ENCODE measurements at places on chromosomes 4 and X.

DNA sequence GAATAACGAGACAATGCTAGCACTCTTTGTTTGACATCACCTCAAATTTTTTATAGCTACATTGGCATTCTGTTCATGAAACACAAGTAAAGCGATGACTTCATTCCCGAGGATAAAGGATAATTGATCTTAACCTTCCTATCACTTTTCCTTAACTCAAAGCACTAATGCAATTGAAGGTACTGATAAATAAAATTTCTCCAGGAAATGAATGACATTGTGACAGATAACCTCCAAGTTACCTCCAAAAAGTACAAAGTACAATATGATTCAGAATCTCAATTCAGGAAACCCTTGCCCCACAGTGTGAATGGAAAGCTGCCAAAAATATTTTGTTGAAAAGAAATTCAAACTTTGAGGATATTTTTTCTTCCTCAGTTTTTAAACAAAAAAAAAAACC lies 1.8 kb downstream of the PRSS12 start:
- no peak for DNase-seq

DNA sequence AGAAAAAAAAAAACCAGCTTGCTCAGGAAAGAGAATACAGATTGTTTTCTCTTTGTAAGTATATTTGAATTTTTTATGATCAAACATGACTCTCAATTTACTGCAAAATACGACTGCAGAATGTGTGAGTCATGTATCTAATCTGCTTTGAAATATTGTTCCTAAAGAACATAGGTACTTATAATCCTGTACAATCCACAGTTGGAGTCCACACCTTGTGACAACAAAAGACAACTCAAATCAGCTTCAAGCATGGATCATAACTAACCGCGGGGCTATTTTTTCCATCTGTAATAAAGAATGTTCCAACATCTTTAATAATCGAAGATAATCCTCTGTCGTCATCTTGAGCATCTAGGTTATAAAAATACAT lies 77.8 kb upstream of the STIM2 start:
- no peak for DNase-seq

GRCh38 chr4:108775921-108776320 lies 13.1 kb upstream of the ETNPPL start:
- DNase-seq, result no peak

- no peak for DNase-seq
Measured at GRCh38 chrX:120358737-120359456, 3.0 kb upstream of the ATP1B4 start.

DNA sequence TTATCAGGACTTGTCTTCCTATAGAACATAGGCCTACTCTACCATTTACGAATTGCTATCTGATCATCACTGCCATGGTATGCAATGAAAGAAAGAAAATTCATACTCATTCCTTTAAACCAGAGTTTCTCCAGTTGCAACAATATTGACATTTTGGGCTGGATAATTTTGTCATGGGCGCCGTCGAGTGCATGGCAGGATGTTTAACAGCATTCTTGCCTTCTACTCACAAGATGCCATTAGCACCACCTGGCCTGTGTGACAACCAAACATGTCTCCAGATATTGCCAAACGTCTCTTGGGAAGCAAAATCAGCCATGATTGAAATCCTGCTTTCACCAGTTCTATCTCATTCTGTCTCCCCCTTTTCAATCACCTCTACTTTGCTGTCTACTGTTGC lies 63.6 kb upstream of the ARHGAP24 start:
- DNase-seq, result no peak

- no peak for DNase-seq
Measured at GRCh38 chr4:152634110-152634760, 45.6 kb downstream of the TMEM154 start.

DNA sequence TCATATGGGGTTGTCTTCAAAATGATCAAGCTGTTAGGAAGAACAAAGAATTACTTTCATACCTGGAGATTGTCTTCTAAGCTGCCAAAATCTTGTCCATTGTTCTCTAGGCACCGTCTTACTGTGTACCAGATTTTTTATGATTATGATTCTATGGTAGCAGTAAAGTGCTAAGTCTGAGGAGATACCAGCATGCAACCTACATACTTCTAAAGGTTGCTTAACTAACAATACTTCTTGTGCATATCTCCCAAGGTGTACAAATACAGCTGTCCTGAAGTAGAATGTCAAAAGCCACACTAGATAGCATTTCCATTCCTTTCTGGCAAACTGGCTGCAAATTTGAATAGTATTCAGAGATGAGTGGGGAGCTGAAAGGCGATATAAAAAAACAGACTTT lies 62.6 kb upstream of the FBXW7 start:
- DNase-seq, result no peak

DNA sequence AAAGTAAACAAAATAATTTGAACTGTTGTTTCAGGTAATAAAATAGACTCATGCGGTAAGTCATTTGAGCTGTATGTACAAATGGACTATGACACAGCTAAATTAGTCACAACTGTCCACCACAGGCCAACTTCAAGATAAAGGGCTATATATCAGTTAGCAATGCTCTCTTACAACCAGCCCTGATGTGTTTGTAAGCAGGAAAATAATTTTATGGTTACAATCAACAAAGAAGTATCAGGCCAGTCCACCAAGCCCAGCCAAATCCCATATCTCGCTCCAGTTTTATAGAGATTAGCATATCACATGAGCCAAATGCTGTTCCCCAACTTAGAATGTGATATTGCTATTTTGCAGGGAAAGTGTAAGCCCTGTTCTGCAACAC lies 511 bp upstream of the DUSP21 start:
- no peak for DNase-seq

DNA sequence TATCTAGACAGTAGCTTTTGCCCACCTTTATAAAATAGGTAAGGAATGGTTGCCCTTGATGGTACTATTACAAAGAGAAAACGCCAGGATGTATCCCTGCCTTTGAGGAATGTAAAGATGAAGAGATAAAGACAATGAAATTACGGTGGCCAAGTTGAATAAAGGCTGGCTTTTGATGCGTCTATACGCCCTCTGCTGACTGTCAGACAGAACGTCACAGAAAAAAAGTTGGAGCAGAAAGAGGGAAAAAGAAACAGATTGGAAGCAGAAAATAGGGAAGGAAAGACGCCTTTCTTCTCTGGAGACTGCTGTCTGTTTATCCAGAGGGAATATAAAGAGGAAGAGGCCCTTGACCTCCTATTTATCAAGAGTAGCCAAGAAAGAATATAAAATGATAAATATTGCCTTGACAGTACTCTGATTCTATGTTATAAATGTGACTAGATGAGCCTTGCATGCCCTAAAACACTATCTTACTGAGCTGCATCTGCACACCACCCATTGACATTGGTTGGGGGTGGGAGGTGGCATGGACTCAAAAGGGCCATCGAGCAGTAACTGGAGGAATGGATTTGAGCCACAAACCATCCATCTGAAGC lies 30.6 kb downstream of the PCDH19 start:
- no peak for DNase-seq

DNA sequence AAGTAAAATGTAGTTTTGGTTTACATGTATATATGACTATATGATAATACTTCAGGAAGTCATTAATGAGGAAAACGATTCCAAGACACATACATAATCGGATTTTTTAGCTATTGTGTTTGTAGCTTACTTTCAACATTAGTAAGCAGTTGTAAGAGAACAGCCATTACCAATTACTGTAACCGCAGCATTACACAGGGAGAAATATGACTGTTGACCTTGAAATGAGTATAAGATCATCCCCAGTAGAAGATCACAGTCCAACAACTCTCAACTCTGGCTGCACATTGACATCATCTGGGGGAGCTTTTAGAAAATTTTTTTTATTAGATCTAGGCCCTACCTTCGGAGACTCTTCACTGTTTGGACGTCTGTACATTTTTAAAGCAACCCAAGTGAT lies 762.0 kb upstream of the MAGEB2 start:
- no peak for DNase-seq

DNA sequence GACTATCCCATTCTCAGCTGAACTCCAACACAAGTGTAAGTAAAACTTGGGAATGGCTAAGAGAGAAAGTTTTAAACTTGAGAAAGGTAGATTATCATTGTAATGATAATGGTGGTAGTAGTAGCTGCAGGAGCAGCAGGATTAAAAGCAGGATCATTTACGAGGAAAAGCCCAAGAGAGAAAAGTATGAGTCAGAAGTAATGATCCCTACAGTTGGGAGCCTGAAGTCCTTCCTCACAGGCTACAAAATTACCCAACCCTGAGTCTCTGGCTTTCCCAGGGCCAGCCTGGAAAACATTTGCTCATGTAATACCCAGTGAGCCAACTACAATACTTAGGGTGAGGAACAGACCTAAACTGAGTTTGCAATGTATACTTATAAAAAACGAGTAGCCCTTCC lies 4.4 kb upstream of the PRDM8 start:
- no peak for DNase-seq

DNA sequence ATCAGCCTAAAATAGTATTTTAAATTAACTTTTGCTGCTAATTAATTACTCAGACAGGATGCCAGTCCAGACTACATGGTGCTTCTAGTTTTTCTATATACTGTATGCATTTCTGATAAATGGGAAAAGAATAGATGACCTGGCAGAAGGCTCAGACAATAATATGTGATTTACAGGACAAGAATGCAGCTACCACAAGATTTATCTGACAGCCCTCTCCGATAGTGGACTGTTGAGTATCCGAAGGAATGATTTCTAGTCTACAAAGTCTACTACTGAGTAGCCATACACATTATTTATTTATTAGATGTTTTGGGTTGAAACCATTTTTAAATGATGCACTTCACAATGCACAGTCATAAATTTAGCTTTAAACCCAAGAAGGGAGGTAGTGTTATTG lies 212.8 kb downstream of the MAB21L2 start:
- DNase-seq, result no peak

- DNase-seq, result no peak
Measured at GRCh38 chr4:41050880-41051775, 163.2 kb downstream of the APBB2 start.

DNA sequence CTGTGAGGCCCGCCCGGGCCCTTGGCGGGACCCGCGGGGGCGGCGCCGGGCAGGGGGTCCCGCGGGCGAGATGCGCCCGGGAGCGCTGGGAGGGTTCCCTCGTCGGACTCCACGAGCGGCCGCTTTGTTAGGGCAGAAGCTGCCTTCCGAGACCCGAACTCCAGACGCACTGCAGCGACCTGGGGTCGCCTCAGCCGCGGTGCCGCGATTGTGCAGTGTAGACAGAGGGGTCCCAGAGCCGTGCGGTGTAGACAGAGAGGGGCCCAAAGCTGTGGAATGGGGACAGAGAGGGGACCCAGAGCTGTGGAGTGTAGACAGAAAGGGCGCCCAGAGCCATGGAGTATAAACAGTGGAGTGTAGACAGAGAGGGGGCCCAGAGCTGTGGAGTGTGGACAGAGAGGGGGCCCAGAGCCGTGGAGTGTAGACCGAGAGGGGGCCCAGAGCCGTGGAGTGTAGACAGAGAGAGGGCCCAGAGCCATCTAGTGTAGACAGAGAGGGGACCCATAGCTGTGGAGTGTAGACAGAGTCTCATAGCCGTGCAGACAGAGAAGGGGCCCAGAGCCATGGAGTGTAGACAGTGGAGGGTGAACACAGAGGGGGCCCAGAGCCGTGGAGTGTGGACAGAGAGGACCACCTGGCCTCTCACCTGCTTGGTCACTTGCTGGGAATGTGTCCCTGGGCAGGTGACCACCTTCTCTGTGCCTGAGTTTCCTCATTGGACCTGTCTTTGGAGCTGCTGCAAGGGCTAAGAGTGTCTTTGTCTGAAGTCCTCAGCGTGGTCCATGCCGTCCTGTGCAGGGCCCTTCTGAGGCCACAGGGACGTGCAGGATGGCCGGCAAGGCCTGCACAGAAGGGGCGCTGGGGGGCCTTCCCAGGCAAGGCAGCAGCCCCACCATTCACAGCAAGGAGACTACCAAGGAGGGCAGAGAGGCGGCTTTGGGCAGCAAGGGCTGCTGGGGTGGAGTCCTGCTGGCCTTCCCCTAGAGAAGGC lies 875 bp downstream of the RGS12 start:
- no peak for DNase-seq

DNA sequence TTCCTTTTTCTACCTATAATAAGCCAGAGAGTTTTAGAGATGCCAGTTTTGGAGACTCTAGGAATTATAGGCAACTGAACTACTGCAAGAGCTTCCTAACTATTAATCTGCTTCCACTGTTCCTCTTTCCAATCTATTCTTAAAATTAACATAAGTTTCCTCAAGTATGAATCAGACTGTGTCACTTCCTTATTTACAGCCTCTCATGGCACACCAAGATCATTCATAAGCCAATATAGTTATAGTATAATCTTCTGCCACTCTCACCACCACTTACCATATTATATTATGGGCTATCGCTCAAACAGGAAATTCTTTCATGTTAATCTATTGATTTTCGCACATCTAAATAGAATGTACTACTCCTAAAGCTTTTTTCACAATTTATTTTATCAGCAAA lies 383.5 kb downstream of the STPG2 start:
- DNase-seq, result no peak

DNA sequence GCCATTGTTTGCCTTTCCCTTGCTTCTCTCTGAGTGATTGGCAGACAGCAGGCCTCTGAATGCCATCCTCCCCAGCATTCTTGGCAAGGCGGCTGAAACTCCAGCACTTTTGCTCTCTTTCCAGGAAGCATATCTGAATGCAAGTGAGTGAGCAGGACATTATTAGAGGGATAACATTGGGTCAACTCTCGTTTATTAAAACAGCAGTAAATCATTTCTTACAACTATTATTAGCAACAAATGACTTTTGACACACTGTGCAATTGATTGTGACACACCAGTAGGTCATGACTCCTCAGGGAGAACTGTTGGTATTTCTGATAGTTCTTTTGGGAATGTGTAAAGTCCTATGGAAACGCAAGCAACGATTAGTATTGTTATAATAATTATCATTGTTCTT lies 103.8 kb downstream of the EFNB1 start:
- DNase-seq, result no peak

DNA sequence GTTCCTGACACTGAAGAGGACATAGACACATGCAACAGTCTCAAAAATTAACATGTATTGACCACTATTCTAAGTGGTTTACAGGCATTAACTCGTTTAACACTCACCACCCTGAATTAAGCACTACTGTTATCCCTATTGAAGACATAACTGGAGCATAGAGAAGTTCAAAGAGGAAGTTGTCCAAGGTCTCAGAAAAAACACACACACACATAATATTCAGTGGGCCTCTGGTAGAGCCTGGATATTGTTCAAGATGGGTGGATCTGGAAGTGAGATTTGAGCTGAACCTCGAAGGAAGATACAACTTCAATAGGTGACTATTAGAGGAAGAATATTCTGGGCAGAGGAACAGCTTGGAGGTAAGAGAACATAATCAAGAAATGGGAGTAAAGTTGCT lies 334.9 kb downstream of the HNRNPD start:
- no peak for DNase-seq

GRCh38 chr4:89404530-89404929 lies 96.9 kb upstream of the GPRIN3 start:
- no peak for DNase-seq

DNA sequence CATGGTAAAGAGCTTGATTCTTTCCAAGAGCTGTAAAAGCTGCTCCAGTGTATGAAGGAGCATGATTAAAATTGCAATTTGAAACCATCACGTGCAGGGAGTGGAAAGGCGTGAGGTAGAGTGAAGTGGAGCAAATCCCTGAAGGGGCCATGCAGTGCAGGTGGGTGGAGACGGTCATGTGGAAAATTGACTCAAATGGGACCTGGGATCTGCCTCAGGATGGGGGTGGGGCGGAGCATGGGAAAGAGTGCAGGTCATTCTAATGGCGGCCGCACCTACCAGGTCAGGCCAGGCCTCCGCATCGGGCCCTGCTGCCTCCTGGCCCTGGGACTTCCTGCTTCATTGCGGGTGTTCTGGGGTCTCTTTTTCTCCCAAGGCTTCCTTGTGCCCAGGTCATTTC lies 25.3 kb upstream of the TRIM60 start:
- no peak for DNase-seq

Measured in NCI-H1048 (cell line).